ENCODE measurements at places on chromosomes 7 and 10. TPM values are rescaled to one million over a fixed set of nuclear protein-coding genes. Genes with fewer than 3 reads are reported as not detected.

Gene PLPP4
- not detected for total RNA-seq

Gene AOAH
- total RNA-seq, result 0.51 TPM

Gene ATOH7
- total RNA-seq, result not detected

Gene CHAT
- not detected for total RNA-seq

Gene TWNK
- total RNA-seq, result 5.3 TPM

Gene ZMIZ1
- total RNA-seq, result 11.0 TPM

Gene C7orf33
- total RNA-seq, result not detected

- DNase-seq, result peak; percentile 50
Measured at GRCh38 chr10:26725837-26726727, 28.6 kb downstream of the PDSS1 start.

DNA sequence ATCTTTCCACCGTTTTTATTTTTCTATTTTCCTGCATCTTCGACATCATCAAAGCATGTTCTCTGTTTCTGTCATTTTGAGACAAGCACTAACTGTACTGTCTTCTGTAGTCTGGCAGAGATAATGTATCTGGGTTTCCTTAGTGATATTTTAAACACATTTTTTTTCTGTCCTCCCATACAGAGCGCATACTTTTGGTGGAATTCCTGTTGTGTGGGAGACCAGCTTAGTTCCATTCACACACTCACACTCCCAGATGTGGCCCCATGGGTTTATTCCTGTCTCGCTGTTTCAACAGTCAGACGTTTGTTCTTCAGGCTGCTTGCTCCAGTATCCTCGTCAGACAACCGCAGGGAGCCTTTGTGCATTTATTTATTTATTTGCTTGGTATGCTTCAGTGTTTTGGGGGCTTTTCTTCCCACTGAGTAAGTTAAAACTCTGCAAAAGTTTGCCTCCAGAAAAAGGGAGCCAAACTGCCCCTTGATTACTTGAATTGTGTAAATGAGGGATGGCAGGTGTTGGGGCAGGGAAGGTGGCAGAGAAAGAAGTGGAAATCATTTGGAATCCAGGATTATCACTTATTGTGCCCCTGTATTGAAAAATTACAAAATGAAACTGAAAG, 456.8 kb upstream of the KLF6 start:
- DNase-seq, result peak; percentile 97

- DNase-seq, result no peak
Measured at GRCh38 chr7:155758348-155758747, 53.9 kb downstream of the SHH start.

DNA sequence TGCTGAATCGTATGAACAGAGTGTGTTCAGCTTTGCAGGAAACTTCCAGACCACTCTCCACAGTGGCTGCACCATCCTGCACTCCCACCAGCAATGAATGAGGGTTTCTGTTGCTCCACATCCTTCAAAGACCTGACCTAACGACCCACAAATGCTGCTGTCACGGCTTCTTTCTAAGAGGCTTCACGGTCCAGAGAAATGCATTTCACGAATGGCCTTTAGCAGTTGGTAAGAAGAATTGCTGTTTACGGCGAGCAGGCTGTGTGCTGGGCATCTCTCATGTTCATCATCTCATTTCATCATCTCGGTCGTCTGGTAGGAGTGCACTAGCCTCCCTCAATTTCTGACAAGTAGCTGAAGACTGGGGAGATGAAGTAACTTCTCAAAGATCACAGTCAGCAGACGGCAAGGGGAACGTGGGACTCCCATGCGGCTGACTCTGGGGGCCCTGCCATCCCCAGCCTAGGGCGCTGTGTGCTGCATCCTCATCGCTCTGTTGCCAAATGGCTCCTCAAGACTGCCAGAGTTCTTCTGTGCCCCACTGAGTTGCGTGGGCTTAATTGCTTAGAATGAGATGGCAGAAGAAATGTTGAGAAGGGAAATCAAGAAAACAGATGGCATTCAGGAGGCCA, 72.9 kb downstream of the ADARB2 start:
- no peak for DNase-seq

- DNase-seq, result peak; percentile 87
Measured at GRCh38 chr10:14560274-14560673, 214.4 kb downstream of the FAM107B start.

- DNase-seq, result no peak
Measured at GRCh38 chr10:109931163-109931562, 7.9 kb upstream of the XPNPEP1 start.

DNA sequence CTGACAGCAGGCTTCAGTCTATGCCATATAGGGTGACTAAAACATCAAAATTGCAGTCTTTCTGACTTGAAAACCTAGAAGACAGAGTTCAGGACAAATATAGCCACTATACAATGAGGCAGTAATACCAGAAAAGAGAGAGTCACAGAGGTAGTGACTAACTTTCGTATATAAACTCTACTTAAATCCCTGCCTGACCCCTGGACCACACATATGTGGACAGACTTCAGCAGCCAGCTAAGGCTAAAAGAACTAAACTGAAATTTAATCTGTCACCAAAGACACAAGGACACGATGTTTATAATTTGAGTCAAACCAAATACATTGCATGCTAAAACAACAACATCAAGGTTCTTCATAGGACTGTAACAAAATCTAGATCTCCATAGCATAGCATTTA, 64.6 kb upstream of the MACROH2A2 start:
- DNase-seq, result no peak

GRCh38 chr10:15491856-15492642, 121.0 kb upstream of the FAM171A1 start:
- no peak for DNase-seq

DNA sequence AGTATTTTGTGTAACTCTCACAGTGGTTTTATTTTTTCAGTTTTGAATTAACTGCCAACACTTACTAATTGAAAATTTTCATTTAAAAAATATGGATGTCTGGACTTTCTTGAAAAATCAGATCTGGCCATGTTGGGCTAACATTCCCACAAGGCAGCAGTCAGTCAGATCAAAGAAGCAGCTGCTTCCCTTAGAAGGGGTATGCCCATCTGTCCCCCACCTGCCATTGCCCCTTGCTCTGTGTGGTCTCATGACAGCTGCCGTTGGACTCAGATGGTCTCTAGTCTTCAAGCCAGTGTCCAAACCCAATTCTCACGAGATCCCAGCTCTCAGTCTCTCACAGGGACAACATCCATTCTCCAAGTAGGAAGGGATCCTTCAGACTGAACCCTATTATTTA, 212.1 kb upstream of the GHITM start:
- no peak for DNase-seq

- peak; percentile 49 for DNase-seq
Measured at GRCh38 chr10:6667679-6668270, 87.7 kb upstream of the PRKCQ start.

DNA sequence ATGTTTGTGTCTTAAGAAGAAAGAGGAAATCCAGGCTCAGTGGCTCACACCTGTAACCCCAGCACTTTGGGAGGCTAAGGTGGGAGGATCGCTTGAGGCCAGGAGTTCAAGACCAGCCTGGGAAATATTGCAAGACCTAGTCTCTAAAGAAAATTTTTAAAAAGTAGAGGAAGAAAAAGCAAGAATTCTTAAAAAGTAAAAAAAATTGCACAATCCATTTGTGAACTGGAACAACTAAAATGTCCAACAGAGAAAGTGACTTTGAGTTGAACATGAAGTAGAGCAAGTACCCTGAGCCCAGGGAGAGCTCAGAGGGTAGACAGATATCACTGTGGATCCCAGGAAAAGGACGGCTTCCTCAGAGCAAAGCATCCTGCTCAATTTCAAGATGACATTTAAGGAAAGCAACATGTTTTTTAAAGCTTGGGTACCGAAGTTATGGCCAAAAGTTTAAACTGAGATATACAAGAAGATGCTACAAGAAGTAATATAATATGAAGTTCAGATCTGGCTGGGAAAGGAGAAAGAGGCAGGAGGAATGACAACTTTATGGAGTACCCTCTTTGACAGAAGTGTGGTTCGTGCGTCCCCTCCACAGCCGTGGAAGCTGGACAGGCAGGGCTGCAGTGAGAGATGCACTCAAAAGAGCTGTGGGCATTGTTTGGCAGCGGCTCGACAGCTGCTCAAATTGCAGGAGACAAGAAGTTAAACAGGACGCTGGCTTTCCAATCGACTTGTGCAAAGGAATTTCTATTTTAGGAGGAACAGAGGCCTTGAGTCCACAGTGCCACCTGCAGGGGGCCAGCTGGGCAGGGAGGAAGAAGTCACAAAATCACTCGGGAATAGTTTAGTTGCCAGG, 201.3 kb downstream of the JCAD start:
- peak; percentile 86 for DNase-seq

DNA sequence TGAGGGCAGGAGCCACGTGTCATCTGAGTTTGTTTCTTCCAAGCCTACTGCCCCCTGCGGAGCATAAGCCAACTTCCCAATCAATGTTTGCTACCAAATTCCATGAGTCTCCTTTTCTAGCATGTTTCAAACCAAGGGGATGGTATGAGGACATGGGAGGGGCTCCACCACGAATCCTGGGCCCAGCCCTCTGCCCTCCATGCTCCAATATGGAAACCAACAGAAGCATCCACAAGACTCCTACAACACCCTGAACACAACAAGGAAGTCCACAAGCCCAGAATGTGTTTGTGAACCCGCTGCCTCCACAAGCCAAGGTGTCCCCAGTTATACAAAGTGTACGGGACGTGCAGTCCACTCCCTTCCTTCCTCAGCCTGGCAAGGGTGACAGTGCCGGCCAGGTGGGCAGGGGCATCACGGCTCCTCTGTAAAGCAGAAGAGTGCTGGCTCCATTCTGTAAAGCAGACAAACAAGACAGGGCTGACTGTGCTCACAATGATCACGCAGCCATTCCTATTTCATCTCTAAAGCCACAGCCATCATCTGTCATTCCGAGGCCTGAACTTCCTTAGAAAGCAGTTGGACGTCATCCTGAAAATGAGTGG, 466.1 kb downstream of the PTPRN2 start:
- no peak for DNase-seq

DNA sequence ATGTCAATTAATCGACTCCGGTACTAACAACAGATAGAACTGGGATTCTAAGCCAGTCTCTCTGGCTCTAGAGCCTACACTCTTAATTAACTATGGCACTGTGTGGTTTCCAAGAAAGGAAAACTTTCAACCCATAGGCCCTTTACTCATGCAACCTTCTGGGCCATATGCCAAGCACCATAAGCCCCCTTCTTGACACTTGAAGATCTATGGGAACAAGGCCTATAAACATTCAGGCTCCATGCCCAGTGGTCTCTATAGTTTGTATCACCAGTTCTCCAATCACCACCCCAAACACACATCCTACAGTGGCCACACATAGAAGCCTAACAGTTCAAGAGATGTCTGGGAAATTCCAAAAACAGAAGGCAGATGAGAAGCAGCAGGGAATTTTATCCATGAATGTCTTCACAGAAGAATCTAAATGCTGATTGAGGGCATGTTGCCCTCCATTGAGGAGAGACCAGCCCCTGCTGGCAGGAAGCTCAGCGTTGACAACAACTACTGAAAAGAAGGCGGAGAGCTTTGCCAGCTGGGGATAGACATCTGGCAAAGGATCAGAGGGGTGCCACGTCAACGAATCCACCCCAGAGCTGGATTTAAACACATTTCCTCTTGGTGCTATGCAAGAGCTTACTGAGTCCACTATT, 64.4 kb downstream of the GRM3 start:
- DNase-seq, result no peak

GRCh38 chr10:61354401-61354975, 98.7 kb downstream of the TMEM26 start:
- no peak for DNase-seq

DNA sequence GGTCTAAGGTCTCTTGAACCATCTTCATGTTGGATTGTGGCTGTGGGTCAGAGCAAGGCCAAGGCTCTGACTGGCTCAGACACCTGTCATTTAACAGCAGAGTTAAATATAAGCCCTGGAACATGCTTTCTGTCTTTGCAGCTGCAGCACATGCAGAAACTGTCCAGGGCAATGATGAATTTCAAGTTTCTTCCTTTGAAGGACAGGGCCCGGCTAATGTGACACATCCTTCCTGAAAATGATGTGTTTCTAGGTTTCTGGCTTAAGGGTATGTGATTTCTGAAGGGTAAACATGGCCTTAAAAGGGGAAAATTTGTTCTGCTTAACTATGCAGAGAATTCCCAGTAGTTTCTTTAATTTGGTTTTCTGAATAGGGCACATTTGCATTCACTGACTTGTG, 34.0 kb upstream of the SLC35B4 start:
- DNase-seq, result no peak

DNA sequence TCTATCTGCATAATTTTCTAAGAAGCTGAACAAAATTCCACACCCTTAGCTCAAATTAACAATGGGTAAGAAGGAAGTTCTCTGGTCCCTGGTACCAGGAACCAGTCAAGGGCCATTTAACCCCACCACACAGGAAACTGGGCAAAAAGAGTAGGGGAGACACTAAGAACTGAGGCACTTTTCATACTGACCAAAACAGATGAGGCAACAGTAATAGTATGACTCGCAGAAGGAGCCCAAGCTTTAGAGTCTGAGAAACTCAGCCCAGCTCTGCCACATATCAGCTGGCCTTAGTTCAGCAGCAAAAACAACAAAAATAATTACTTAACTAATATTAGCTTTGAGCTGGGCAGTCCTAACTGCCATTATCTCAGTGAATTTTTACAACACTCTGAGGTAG, 221.2 kb downstream of the FAM107B start:
- DNase-seq, result no peak

DNA sequence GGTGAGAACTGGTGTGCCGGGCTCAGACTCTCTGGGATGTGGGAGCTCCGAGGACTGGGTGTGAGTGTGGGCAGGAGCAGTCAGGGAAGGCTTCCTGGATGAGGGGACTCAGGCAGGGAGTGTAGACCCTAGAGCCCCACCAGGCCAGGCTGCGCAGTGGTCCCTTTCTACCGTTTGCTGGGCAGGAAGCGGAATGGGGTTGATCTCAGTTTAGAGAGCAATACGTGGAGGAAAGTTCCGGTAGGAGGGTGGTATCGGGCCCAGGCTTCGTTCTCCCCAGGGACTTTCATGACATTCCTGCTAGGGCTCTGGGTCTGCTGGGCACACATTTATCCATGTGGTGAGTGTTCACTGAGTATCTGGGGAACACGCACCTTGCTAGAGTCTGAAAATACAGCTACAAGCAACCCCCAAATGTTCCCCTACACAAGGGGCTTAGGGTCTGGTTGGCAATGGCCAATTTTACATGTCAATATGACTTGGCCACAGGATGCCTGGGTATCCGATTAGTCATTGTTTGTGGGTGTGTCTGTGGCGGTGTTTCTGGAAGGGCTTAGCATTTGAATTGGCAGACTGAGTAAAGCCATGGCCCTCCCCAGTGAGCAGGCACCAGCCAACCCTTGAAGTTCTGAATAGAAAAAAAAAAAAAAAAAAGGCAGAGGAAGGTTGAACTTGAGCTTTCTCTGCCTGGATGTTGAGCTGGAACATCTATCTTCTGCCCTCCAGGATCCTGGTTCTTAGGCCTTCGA, 20.8 kb downstream of the GHRHR start:
- DNase-seq, result no peak

- peak; percentile 53 for DNase-seq
Measured at GRCh38 chr7:65980478-65981250, 1.3 kb downstream of the GUSB start.

- DNase-seq, result no peak
Measured at GRCh38 chr10:76911184-76911583, 726.4 kb downstream of the KCNMA1 start.
